ENCODE measurements at places on chromosomes 3 and 15.

GRCh38 chr15:96369825-96370621 lies 39.5 kb downstream of the NR2F2 start:
- no peak for DNase-seq

DNA sequence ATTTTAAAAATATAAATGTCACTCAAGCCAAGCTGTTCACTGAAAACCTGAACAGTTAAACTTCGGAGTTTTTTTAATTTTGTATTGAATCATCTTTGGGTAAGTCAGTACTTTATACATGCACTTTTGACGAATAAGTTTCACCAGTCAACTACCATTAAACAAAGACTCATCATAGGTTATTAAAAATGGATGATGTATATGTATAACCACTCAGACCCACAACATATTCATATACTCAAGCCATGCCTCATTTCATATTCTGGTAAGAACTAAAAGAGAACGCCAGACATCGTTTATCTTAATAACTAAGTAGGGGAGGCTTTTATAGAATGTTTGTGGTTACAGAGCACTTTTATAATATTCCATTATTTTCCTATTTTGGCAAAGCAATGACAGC lies 18.3 kb downstream of the MSL2 start:
- DNase-seq, result no peak

DNA sequence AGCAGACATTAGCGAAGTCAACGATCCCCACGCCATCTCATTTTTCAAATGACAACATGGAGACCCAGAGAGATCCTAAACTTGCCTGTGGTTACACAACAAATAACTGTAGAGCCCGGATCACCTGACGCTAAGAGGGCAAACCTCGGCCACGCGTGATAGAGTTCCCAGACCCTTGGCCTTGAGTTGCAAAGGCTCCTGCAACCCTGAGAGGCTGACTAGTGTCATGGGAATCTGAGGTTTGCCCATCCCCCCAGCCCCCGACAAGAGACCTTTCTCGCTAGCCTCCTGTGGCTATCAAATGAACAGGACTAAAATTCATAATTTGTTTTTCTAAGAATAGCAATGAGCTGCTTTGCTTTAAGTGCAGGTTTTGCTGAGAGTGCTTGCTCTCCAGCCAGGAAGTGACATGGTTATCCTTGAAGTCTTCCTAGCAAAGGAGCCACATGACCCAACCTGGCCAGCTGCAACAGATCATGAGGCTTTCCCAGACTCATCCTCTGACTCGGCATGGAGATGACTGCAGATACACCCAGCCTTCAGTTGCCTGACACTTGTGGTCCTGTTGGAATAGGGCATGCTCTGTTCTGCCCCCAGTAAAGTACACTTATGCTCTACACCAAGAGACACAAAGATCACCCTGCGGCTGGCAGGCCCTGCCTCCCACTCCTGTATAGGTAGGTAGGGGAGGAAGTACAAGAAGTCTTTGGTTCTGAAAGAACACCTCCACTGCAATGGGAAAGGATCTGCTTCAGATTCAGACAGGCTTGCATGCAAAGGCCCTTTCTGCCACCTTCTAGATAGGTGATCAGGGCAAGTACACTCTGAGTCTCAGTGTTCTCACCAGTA lies 36.0 kb downstream of the MCF2L2 start:
- DNase-seq, result no peak

DNA sequence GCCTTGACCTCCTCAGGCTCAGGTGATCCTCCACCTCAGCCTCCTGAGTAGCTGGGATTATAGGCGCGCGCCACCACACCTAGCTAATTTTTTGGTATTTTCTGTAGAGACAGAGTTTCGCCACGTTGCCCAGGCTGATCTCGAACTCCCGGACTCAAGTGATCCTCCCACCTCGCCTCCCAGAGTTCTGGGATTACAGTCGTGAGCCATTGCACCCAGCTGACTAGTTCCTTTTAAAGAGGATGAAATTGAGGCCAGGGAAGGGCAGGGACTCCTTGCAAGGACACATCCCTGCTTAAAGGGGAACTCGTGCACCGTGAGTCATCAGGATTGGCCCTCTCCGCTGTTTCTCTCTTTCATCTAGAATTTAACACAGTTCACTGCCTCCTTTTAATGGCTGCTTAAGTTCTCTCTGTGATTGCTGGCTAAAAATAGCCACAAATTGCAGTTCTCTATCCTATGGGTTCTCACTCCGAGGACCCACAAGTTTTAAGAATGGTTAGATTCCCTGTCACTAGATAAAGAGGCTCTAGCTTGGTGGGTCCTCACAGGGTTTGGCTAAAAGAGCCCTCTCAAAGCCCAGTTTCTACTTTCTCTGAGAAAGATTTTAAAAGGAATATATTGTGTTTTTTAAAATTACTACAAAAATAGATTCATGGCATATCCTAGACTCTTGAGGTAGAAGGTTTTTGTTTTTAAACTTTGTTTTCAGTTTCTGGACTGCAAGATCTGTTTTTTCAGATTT lies 1.4 kb downstream of the CRTAP start:
- peak; percentile 13 for DNase-seq

DNA sequence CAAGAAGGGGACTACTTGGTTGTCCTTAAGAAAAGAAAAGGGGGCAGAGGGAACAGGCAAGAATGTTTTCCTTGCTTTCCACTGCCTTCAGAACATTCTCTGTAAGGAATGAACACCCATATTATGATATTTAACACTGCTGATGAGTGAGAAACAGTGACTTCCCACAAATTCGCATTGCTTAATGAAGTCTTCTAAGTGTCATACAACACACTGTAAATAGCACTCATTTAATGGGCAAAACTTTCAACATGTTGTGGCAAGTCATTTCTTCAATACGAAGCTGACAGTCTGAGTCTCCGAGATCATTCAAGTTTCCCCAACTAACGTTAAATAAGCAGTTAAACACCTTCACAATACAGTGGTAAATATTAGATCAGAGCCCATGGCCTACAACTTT lies 464.4 kb downstream of the SHQ1 start:
- no peak for DNase-seq

GRCh38 chr15:69089258-69089657 lies 71.2 kb upstream of the GLCE start:
- no peak for DNase-seq
